ENCODE measurements at places on chromosomes 11 and 22.

DNA sequence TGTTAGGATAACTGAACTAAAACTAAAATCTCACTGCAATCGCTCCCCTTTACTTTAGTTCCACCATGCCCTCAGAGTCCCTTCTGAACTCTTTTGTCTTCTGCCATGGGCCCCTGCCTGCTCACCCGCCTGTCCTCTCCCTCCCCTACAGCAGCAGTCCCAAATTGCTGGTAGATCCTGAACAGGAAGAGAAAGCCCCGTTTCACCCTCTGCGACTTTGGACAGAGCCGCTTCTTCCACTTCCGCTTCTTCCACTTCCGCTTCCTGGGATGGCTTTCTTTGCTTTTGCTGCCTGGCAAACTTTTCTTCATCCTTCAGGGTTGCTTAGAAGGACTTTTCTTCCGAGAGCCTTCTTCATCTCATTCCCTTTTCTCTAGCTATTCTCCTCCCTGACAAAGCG lies 35.7 kb upstream of the TLCD5 start:
- no peak for DNase-seq

GRCh38 chr22:36164621-36165020 lies 4.1 kb upstream of the APOL3 start:
- DNase-seq = no peak

DNA sequence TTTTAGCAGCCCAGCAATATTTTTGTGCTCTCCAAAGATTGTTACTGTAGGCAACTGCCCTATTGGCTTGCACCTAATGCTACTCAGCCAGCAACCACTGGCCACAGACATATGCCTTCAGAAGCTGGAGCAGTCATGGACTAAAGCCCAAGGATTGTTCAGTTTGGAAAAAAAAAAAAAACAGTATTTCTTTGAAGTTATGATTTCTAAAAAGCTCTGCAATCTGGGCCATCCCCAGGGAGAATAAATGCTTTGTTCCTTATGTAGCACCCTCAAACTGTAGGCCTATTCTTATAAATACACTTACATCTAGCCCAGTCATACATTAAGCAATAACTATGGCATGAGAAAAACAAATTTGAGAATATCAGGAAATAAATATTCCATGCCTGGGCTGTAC lies 2190.5 kb upstream of the RAG2 start:
- no peak for DNase-seq

DNA sequence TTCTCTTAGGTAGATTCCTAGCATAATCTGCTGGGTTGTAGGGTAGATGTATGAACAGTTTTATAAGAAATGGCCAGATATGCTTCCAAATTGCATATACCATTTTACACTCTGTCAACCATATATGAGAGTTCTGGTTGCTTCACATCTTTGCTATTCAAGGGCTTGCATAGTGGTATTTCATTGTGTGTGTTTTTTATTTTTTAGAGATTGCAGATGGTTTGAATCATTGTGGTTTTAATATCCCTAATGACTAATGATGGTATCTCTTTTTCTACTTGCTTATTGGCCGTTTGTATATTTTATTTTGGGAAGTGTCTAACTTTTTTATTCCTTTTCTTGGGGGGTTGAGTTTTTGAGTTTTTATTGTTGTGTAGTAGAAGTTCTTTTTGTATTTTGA lies 26.9 kb downstream of the RNF214 start:
- no peak for DNase-seq

DNA sequence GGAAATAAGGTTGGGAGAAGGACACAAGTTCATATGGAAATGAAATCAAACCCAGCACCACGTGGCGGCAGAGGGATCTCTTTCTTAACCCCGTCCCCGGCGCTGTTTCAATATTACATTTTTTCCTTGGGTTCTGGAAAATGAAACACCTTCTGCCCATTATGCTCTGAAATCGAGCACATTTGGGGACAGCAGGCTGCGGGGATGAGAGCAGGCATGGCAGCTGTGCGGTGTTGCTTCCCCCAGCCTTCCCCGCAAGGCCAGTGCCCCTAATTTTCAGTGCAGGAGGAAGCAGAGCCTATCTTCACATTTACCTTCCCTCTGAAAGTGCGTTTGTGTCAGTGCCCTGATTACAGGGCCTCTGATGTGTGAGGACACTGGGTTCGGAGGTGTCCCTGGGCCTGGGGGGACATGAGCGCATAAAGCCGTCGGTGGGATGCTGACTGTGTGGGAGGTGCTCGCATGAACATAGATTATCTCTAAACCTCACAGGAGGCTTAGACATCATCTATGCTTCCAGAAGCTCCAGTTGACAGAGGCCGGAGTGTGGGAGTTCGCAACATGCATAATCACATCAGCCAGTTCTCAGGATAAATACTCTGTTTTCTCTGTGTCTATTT lies 921.3 kb downstream of the BRD1 start:
- no peak for DNase-seq

DNA sequence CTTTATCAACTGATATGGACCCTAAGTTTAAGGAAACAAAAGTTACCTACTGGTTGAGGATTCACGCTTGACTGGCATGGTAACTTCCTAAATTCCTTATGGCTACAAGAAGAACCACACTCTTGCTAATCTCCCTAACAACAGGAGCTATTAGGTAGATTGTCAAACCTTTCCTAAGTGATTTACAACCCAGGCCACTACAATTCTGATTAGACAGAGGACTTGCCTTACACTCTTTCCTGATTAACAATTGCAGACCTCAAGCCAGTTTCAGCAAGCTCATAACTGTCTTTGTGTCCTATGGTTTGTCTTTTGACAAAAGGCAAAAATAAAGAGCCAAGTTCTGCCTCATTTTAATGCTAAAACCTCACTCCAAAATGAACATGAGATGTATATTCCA lies 16.3 kb downstream of the OR52K2 start:
- no peak for DNase-seq

GRCh38 chr11:103779054-103779453 lies 257.4 kb upstream of the DDI1 start:
- DNase-seq = no peak

DNA sequence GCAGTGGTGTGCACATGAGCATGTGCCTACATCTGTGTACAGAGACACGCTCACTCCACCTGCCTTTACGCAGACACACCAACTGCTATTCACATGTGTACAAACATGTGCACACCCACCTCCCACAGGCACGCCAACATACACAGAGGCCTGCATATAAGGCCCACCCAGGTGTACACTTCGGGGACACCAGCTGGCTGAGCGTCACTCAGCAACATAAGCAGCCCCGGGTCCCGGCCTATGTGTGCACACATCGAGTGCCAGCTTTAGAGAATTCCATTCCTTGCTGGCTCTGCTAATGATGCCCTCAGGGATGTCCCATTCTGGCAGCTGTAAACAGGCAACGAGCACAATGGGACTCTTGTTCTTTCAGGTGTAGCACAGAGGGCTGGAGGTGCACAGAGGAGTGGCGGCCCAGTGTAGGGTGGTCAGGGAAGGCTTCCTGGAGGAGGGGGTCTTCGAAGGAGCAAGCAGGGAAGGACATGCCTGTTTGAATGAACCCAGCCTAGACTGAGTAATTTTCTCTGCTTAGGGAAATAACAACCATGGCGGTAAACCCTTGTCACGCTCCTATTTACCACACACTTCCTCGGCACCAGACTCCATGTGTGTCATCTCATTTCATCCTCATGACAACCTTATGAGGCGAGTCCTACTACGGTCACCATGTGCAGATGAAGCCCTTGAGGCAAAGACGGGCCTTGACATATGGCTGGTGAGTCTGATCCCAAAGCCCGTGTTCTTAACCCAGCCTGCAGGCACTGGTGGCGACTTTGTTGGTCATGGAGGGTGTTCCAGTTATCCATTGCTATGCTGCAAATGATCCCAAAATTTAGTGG lies 35.1 kb downstream of the RPL3 start:
- no peak for DNase-seq

GRCh38 chr22:49215840-49216239 lies 611.8 kb downstream of the BRD1 start:
- DNase-seq = no peak

GRCh38 chr11:118791961-118792569 lies 1.1 kb upstream of the DDX6 start:
- DNase-seq = no peak

DNA sequence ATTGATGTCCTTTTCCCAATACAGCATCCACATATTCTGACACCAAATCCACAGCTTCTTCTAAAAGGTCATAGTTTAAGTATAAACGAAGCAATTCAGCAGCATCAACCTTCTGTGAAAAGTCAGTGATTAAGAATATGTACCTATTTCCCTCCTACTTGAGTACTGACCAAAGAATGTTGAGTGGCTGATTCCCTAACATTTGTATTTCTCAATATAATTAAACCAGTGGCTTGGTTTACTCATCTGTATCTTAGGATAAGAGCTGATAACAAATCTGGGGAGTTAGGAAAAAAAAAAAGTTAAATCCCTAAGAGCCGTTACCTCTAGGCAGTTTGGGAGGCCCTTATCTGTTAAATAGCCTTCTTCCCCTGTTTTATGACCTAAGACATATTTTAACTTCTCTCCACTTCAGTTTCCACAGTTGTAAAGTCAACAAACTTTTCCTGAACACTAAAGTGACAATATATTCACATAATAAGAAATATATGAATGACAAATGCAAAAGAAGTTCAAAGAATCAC lies 16.0 kb upstream of the FNBP4 start:
- DNase-seq = no peak

DNA sequence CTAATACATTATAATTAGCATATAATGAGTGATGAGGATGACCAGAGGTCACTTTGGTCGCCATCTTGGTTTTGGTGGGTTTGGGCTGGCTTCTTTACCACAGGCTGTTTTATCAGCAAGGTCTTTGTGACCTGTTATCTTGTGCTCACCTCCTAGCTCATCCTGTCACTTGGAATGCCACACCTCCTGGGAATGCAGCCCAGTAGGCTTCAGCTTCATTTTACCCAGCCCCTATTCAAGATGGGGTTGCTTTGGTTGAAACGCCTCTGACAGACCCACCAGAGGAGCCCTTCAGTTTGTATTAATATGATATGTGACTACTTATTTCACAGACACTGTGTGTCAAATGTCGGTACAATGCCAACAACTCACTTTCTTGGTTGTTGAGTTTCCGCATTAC lies 20.2 kb downstream of the FOLR3 start:
- no peak for DNase-seq

DNA sequence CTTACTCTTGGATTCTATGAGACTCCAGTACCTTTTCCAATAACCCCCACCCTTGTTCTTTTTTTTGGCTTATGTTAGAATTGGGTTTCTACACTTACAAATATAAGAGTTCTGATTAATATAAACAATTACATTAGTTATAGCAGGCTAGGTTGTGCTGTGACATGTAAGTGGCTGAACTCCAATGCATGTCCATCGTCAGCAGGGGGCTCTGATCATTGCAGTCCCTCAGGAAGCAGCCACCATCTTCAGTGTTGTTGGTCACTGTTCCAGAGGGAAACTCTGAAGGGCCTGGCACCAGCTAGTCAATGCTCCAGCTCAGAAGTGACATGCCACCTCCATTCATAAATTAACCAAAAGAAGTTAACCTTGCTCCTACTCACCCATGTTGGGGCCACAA lies 5.6 kb downstream of the LIPT2 start:
- no peak for DNase-seq

GRCh38 chr11:93370260-93370659 lies 39.7 kb downstream of the DEUP1 start:
- DNase-seq = no peak

DNA sequence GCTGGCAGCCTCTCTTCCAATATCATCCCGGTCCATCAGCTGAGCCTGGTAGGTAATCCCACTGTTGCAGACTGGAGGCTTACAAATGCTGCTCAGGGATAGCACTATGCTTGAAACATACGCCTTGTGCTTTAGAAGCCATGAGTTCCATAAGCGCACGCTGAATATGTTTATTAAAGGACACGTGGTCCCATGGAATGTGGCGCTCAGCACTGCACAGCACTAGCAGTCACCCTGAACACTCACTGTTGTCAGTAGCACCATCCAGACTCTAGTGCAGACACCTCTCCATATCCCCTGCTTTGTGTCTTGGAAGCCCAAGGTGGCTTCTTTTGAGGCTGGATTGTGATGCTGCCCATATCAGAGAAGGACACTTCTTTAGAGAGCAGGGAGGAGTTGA lies 120.9 kb downstream of the MAML2 start:
- no peak for DNase-seq
